ENCODE measurements at places on chromosomes 5 and 9.

DNA sequence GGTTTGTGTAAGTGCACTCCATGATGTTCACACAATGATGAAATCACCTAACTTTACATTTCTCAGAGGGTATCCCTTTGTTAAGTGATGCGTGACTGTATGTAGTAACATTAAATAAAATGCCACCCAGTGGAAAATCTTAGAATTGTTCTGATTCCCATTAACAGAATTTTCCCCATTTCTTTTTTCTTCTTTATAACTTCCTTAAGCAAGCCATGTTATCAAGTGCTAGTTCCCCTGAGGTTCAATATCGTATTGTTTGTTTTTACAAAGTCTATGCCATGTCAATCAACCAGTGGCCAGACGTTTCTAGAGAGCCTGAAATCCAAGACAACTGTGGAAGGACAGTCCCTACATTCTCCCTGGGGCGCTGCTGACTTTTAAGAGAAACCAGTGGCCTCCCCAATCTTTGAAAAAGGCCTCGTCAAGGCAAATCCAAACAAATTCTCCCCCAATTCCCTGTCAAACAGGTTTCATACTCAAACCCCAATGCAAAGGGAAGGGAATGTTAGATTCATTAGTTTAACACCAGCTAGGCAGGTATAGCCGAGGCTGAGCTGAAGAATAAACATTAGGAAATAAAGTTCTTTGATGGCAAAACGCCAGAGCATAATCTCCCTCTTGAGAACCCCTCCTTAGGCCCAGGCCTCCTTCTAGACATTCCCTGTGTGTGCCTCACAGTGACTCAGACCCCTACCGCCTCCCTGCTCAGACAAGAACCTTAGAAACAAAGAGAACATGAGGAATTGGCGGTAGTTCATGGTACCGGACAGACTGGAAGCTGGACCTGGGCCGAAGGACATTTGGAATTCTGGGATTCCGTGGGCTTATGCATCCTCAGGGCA is 198.7 kb downstream of the GNA14 start:
- no peak for DNase-seq

DNA sequence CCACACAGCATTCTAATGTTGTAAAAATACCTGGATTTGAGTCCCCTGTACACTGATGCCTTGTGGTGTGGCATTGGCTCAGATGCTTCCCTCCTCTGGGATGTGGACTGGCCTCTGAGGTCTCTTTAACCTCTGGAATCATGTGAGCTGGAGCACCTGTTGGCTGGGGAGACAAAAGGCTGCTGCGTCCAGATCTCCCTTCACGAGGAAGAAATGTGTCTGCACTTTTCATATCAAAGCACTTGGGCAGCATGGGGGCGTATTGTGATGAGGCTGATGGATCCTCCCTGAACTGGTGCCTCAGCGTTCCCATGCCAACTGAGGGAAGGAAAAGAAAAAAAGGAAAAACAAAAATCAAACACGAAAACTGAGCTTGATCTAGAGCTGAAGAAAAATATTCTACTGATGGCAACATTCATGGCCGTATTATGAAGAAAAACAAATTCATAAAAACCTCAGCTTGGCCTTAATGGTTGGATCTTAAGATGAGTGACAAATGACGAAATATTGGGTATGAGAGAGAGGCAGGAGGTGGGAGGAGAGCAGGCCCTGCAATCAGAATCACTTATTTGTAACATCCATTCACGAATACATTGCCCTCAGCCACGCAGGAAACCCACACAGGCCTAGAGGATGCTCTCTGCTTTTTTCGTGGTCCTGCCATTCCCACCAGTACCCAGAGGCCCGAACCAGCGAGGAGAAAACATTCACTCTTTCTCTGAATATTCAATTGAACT is 26.2 kb downstream of the GRIA1 start:
- DNase-seq = no peak

- no peak for DNase-seq
Measured at GRCh38 chr5:128099944-128100343, 16.4 kb downstream of the SLC12A2 start.

DNA sequence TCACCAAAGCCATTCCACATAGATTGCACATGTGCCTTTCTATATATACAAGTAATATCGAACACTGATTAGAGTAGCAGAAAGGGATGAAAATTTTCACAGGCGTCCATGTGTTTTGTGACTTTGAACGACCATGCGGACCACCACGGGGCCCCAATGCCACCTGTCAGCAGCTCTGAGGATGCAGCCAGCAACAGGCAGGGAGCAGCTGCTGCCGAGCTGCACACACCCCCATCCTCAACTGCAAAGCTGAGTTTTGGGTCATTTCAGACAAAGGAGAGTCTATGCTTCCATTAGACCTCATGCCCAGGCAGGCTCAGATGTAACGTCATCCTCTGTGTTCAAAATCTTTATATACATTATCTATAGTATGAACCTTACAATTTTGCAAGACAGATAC is 503.8 kb downstream of the IRX1 start:
- DNase-seq = no peak

GRCh38 chr5:138366632-138367382 is 14.3 kb downstream of the KDM3B start:
- DNase-seq = no peak

DNA sequence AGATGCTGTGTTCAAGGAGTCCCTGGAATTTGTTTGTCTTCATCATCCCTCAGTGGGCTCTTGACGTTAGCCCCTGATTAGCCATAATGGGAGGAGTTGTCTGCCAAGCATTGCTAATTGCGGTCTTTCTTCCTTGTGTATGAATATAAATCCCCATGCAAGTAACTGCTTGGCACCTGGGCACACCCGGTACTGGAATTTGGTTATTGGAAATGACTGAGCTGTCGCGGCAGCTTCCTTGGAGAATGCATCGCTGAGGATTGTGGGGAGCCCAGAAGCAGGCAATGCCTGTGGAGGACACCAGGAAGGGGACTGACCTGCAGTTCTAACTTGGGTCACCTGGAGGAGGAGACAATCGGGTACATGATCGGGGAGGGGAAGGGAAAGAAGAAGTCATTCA is 53.3 kb upstream of the CTSL start:
- DNase-seq = no peak

DNA sequence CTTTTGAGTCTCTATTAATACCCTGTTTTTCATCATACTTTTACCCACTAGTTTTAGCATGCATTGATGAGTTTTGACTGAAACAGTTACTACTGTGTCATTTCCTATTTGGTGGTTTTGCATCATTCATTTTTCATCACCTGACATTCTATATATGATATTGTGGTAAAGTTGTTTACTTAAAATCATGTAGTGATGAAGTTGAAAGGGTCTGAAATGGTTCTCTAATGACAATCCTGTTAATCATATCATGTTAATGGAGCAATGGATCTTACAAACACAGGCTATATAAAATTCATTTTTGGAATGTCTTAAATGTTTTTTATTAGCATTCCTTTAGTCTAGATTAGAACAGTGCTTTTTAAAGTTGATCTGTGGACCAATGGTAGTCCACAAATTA is 84.1 kb downstream of the ERBIN start:
- no peak for DNase-seq

Data from cerebellum (tissue), 4 donors.